IMR-90 (cell line): ENCODE measurements at places on chromosomes 4 and X. TPM values are rescaled to one million over a fixed set of nuclear protein-coding genes. Genes with fewer than 3 reads are reported as not detected.

Gene VEGFC
- total RNA-seq, result 22.9 and 26.9 TPM in 2 replicates

Gene TET2
- 22.8 and 25.3 TPM in 2 replicates for total RNA-seq

DNA sequence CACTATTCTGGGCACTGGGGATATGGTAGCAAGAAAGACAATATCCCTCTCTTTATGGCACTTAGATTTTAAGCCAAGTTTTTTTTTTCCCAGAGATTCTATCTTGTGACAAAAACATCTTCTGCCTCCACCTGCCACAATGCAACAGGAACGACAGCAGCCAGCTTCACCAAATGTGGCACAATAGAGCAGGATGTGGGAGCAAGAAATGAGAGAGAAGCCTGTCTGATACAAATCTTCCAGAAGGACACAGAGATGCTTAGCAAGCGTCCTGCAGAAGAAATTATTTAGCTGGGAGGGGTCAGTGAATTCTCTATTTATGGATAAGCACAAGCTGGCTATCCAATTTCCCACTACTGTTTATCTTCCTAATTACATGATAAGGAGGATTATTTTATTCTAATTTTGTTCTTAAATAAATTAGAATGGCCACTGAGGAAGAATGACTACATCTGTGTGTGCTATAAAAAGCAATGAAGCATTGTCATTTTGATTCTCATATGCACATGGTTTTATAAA is 27.1 kb upstream of the ZNF330 start:
- no peak for DNase-seq

DNA sequence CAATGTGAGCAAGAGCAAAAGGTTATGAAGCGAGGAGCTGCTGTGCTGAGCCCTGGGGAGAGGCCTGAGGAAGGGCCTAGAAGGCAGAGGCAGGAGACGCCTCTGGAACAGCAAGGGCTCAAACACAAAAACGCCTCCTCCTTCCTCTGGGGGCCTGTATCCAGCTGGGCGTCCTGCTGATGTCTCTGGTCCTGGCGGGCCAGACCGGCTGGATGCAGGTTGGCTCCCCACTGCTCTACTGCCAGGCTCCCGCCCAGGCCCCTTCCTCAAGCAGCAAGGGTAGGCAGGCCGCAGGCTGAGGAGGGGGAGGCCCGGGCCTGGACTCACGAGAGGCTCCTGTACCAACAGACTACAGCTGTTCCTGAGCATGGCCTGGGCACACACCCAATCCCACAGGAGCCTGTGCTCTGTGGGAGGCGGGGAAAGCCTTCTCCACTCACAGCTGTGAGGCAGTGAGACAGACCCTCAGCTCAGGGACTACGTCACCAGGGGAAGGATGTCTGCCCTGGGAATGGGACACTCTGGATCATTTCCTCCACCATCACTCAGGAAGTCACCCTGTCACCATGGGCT is 2.3 kb downstream of the HAUS7 start:
- peak; percentile 6 for DNase-seq

GRCh38 chr4:4914965-4915845 is 55.7 kb downstream of the MSX1 start:
- DNase-seq, result no peak

DNA sequence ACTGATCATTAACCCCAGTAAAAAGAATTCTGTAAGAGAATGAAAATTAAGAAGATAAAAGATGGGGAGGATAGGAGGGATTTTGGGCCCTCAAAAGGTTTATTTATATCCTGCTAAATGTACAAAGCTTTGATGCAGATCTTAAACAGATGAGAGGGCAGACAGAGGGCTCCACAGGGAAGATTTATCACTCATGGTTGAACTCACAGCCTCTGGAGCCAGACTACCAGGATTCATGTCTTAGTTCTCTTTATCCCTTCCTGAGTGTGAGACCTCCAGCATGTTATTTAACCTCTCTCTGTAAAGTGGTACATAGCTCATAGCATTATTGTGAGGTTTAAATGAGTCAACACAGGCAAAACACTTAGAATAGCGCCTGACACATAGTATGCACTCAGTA is 74.4 kb downstream of the SOWAHB start:
- DNase-seq, result peak; percentile 32
